ENCODE measurements at places on chromosomes 11 and 22. TPM values are rescaled to one million over a fixed set of nuclear protein-coding genes. Genes with fewer than 3 reads are reported as not detected.

Gene SMIM35
- 2.2 TPM for total RNA-seq

Gene GALNT18
- total RNA-seq, result 0.23 TPM

Gene OR5T2
- not detected for total RNA-seq

- DNase-seq, result peak; percentile 63
- no peaks in the 10 kb centered on the region for H3K27me3 ChIP-seq
- peaks cover 10% of the 10 kb centered on the region for H3K4me1 ChIP-seq
Measured at GRCh38 chr22:42621505-42622002, 6.9 kb upstream of the POLDIP3 start.

GRCh38 chr11:95795627-95796295, 5.5 kb downstream of the CEP57 start:
- H3K4me1 ChIP-seq, result peaks cover 37% of the 10 kb centered on the region
- H3K36me3 ChIP-seq, result peaks cover 42% of the 10 kb centered on the region
- H3K27me3 ChIP-seq, result no peaks in the 10 kb centered on the region

Measured in activated CD8-positive, alpha-beta T cell treated with anti-CD3 and anti-CD28 coated beads, Interleukin-2, amount 10 ng/mL, durations not matched to agents 7 days and 5 days (primary cell).